Caco-2 (cell line): ENCODE measurements at places on chromosomes 2 and 18.

DNA sequence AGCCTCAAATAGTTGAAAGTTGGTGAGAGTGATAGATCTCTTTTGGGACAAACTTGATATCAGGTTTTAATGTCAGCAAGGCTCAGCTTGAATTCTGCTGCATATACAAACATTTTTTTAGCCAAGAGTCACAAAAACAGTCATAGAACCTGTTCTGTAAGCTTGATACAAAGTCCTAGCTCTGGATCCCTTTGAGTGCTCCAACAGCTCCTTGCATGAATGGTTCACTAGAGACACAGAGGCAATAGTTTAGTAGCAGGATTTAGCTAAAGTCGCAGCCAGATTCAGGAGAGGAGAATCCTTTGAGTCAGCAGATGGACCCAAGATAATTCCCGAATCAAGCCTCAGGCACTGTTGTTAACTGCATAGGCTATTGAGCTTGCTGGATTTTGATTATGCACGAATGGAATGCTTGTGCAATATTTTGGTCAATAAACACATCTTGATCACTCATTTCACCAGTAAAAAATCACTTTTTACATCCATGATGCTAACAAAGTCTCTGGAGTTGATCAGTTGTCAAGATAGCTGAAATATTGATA is 148.6 kb downstream of the KLHL14 start:
- no peak for DNase-seq

DNA sequence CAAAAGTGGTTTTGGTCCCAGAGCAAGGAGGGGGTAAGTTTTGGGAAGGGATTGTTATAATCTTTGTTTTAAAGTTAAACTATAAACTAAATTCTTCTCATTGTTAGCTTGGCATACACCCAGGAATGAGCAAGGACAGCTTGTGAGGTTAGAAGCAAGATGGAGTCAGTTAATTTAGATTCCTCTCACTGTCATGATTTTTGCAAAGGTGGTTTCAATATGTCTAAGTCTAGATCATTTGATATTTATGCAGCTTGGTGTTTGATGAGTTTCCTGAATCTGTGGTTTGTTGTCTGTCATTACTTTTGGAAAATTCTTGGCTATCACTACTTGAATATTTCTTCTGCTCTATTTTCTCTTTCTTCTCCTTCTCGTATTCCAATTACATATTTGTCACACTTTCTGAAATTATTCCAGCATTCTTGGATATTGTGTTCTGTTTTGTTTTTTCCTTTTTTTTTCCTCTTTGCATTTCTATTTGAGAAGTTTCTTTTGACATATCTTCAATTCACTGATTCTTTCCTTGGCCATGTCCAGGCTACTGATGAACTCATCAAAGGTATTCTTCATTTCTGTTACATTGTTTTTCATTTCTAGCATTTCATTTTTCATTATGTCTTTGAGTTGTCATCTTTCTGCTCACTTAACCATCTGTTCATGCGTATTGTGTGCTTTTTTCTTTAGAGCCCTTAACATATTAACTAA is 5.1 kb downstream of the SP140 start:
- DNase-seq = no peak

GRCh38 chr2:160114020-160114419 is 51.6 kb upstream of the PLA2R1 start:
- DNase-seq = no peak

DNA sequence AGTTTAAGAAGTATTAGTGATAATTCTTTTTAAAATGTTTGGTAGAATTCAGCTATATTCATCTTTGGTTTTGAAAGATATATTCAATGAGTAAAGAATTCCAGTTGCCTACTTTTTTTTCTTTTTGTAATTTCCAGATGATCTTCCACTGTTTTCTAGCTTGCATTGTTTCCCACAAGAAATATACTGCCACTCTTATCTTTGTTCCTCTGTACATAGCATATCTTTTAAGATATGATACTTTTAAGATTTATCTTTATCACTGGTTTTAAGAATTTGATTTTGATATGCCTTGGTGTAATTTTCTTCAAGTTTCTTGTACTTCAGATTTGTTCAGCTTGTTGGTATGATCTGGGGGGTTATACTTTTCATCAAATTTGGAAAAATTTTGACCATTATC is 374.4 kb downstream of the PLCL1 start:
- DNase-seq = no peak

GRCh38 chr2:50786345-50786744 is 245.6 kb downstream of the NRXN1 start:
- no peak for DNase-seq

GRCh38 chr18:7532942-7533341 is 34.2 kb upstream of the PTPRM start:
- DNase-seq = no peak

- no peak for DNase-seq
Measured at GRCh38 chr18:40233931-40234616, 1721.0 kb upstream of the PIK3C3 start.

- DNase-seq = no peak
Measured at GRCh38 chr2:72778410-72778809, 47.4 kb downstream of the EXOC6B start.

- no peak for DNase-seq
Measured at GRCh38 chr2:80830891-80831290, 526.3 kb upstream of the LRRTM1 start.

GRCh38 chr2:67712484-67712883 is 315.4 kb downstream of the ETAA1 start:
- no peak for DNase-seq

- DNase-seq = no peak
Measured at GRCh38 chr2:55089726-55090125, 39.5 kb upstream of the RTN4 start.

GRCh38 chr2:152467677-152468410 is 132.9 kb downstream of the FMNL2 start:
- no peak for DNase-seq

- no peak for DNase-seq
Measured at GRCh38 chr2:173942861-173943523, 22.2 kb downstream of the SP3 start.

- DNase-seq = no peak
Measured at GRCh38 chr2:18238209-18238608, 322.2 kb downstream of the RDH14 start.

GRCh38 chr18:80210312-80211083 is 36.8 kb downstream of the PARD6G start:
- no peak for DNase-seq

- no peak for DNase-seq
Measured at GRCh38 chr2:207064128-207064690, 101.5 kb downstream of the KLF7 start.

DNA sequence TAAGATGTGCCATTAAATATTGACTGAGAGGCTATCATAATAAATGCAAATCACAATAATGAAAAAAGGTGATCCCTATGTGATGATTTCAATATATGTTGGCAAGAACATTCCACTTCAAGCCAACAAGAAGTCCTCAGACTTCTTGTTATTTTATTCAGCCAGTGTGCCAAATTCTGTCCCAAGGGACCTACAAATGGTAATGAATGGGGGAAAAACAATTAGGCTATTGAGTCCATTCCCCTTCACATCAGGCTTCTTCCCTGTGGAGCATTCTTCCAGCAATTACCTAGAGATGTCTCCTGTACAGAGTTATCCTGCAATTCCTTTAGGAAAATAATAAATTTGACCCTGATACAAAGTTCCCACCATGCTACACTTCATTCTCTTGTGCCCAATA is 144.4 kb downstream of the PIEZO2 start:
- DNase-seq = no peak

GRCh38 chr2:16048466-16048865 is 108.1 kb downstream of the MYCN start:
- no peak for DNase-seq

DNA sequence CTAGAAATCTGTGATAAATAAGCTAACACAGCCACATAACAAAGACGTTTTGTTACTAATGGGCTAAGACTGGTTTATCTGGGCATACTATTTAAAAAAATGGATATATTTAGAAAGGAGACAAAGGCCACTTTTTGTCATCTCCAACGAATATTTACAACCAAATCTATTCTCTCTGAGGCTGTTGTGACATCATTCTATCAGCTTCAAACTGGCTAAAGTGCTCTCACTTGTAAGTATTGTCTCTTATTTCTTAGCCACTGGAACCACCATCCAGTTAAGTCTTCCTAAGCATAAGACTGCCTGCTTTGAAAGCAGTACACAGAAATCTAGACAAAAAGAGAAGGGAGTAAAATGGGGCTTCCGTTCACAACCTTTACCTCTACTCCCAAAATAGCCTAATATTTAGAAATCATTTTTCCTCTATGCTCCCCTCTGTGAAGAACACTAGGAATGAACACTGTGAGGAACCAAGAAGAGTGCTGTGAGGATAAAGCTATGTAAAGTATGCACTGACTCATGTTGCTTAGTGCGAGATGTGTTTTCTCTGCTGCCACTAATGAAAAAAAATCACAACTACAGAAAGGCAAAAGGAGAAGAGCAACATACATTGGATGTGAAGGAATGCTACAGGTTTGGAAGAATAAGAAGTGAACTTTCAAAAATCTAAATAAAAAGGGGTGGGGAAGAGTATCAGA is 264.1 kb downstream of the EXOC6B start:
- no peak for DNase-seq

DNA sequence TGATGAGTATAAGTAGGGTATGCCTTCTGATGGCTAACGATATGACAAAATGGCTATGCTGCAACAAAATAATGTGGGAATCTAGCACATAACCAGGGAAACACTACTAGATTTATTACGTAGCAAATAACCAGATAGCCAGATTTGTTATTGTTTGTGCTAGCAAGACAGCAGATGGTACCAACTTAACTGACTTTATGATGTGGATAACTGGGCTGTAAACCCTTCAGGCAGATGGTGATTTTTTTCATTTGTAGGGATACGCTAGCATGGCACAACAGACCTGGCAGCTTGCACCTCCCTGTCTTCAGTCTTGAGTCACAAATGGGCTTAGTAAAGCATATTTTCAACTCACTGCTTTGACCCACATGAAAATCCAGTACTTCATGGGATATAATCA is 48.7 kb downstream of the PRELID3A start:
- no peak for DNase-seq

GRCh38 chr18:50286391-50287027 is 983 bp downstream of the CXXC1 start:
- no peak for DNase-seq

DNA sequence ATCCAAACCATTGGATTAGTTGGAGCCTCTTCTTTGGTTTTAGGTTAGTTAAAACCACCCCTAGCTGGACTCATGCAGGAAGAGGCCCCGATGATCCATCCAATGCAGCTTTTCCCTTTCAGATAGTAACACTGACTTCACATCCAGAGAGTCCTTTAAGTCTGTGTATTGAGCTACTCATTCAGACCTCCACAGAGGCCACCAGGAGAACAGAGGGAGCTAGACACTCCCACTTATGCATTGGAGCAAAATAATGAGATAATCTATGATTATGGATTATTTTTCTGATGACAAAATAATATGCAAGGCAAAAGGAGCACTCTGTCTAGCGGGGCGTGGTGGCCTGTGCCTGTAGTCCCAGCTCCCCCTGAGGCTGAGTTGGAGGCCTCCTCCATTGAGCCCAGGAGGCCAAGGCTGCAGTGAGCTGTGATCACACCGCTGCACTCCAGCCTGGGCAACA is 1.6 kb upstream of the ROCK2 start:
- no peak for DNase-seq

DNA sequence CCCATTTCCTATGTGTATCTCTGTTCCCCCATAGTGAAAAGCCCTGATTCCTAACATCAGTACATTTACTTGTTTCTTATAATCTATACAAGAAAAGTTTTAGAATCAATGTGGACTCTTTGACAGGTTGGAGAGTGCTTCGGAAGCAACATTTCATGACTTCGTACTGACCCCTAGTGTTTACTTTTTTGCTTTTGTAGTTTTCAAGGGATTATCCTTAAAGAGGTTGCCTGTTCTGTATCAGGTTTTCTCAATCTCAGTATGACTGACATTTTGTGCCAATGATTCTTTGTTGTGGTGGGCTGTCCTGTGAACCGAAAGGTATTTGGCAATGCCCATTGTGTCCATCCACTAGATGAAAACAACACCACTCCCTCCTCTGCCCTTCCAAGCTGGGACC is 43.3 kb upstream of the SERPINB2 start:
- DNase-seq = no peak

DNA sequence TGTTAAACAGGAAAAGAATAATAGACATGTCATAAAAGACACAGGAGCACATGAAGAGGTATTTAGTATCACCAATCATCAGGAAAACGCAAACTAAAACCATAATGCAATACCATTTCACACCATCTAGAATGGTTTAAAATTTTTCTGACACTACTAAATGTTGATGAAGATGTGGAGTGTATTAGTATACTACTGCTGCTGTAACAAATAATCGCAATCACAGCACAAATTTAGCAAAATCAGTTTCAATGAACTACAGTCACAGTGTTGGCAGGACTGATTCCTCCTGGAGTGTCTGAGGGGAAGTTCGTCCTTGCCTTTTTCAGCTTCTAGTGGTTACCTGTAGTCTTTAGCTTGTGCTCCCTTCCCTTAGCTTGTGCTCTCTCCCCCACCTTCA is 24.1 kb downstream of the SMAD2 start:
- no peak for DNase-seq

- DNase-seq = no peak
Measured at GRCh38 chr2:174023591-174024523, 58.7 kb upstream of the SP3 start.

GRCh38 chr18:57759650-57760049 is 43.5 kb downstream of the ATP8B1 start:
- no peak for DNase-seq

- no peak for DNase-seq
Measured at GRCh38 chr2:177335917-177336450, 56.6 kb upstream of the AGPS start.

GRCh38 chr2:189393440-189394111 is 47.7 kb upstream of the WDR75 start:
- DNase-seq = no peak

GRCh38 chr2:221741496-221742211 is 169.6 kb upstream of the EPHA4 start:
- no peak for DNase-seq

- no peak for DNase-seq
Measured at GRCh38 chr18:24369426-24369825, 28.2 kb downstream of the OSBPL1A start.

DNA sequence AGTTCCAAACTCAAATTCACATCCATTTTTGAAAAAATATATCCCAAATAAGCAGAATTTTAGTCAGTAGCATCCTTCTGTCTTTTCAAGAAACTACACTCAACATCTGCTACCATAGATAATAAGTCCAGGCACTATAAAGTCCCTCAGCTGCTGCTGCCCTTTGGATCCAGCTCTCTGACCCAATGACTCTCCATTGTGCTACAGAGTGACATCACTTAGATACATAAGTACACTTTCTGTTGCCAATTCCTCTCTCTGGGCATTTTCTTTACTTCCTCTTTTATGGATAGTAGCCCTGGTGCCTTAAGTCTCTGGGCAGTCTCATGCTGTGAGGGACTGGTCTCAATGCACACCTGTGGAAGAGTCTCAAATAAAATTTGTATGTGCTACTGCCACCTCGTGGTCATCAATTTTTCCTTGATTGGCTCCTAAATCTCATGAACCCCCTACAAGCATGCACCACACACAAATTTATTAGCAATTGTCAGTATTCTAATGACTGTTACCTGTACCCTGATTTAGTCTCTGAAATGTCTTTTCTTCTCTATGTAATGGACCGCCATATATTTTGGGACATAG is 219.2 kb downstream of the LRP1B start:
- no peak for DNase-seq

GRCh38 chr2:136132825-136133155 is 14.8 kb upstream of the CXCR4 start:
- no peak for DNase-seq
